ENCODE measurements at places on chromosomes 11 and 22.

DNA sequence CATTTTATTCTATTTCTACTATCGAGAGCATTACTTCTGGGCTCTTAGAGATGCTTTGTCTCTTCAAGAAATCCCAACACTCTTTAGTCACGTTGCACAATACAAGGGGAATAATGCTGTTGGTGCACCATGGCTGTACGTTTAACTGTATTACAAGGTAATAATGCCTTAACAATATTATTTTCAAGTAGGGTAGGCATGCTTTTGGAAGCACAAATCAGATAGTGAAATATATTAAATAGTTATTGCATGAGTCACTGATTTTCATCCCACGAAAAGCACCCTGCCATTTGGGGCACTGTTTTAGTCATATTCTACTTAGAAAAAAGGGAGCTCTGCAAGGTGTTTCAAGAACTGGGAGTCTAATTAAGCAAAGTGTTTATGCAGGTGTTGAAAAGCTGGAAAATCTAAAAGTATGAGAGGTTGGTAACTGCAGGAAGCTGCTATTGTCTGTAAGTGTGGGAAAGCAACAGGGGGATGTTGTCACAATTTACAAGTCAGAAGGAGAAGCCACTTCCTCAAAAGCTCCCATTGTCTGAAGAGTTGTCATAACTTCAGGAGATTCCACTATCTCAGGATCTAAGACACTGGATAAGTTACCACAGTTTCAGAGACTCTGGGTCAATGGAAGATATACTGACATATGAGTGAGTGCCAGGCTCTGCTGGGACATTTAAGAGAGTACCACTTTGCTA, 218.2 kb downstream of the JRKL start:
- DNase-seq, result no peak

DNA sequence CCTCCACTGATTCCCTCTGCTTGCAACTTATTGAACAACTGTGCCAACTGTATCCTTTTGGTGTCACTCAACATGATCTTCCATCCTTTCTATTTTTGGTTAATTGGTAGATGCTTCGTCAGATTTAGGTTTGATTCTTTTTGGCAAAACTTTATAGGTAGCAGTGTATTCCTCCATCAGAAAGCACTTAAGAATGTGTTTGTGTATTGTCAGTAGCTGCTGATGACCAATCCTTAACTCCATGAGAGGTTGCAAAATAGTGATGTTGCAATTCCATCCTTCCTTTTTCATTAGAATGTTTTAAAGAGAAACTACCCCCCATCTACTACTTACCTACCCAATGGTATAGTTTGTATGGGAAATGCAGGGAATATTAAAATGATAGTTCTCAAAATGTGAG, 22.1 kb downstream of the FAM76B start:
- no peak for DNase-seq

DNA sequence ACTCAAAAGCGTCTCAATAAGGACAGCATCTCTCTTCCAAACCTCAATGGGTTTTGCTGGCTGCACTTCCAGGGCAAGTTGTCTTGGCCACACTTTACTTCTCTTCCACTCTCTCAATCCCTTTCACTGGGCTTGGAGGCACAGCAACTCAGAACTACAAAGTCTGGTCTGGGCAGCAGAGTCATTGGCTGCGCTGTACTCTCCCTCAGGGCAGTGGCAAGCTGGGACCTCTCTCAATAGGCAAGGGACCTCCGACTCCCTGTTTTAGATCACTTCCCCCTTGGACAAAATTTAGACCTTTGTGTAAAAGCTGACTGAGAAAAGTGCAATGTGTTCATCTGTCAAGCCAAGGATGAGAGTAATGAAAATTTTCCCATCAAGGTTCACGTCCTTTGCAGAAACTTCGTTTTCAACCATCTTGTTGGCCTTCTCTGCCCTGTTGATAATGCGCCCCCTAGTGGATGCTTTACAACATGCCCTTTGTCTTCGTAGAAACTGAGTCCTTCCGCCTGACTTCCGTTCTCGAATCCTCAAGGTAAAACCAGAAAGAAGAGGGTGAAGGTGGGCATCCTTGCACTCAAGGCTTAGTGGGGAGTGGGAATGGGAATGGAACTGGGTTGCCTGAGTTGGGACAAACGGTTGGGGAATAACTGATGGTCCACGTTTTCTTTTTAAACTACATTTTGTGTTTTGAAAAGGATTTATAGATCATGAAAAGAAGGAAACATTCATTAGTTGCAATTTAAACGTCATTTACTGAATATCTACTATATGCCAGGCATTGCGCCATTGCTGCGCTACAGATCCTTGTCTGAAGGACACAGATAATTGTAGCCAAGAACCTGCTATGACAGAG, 99.1 kb downstream of the CD44 start:
- DNase-seq, result no peak

DNA sequence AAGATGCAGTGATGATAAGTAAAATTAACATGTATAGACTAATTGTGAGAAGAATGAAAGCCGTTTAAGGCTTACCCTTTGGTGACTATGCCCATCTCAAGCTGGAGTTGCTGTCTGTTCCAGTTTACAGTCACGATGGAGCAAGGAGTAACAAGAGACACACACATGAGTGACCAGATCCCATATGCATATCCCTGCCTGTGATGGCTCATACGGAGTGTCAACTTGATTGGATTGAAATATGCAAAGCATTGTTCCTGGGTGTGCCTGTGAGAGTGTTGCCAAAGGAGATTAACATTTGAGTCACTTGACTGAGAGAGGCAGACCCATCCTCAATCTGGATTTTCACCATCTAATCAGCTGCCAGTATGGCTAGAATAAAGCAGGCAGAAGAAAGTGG, 786.8 kb downstream of the FAM181B start:
- DNase-seq, result no peak

- no peak for DNase-seq
Measured at GRCh38 chr11:101305496-101305895, 175.9 kb upstream of the PGR start.

DNA sequence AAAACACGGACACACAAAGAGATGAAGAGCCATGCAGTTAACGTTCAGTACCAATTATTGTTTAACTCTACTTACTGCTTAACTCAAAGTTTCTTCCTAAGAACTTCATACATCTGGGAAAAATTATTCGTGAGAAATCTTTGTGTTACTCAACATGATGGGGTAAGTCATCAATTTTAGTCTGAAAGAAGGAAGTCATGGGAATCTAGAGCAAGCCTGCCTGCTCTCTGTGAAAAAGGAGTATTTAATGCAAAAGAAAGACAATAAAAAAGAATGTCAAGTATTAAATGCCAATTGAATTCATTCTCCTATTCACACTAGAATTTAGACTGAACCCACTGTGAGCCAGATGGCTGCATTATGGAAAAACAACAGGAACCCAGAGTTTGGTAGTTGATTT, 16.0 kb downstream of the TMEM123 start:
- no peak for DNase-seq

GRCh38 chr22:49170053-49170452, 657.6 kb downstream of the BRD1 start:
- no peak for DNase-seq

DNA sequence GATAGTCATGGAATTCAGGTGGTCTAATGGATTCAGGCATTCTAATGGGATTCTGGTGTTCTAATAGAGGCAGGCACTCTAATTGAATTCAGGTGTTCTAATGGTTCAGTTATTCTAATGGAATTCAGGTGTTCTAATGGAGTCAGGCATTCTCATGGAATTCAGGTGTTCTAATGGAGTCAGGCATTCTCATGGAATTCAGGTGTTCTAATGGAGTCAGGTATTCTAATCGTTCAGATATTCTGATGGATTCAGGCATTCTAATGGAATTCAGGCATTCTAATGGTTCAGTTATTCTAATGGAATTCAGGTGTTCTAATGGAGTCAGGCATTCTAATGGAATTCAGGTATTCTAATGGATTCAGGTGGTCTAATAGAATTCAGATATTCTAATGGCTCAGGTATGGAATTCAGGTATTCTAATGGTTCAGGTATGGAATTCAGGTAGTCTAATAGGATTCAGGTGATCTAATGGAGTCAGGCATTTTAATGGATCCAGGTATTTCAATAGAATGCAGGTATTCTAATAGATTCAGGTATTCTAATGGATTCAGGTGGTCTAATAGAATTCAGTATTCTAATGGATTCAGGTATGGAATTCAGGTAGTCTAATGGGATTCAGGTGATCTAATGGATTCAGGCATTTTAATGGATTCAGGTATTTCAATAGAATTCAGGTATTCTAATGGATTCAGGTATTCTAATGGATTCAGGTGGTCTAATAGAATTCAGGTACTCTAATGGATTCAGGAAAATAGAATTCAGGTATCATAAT, 22.0 kb upstream of the PHF21B start:
- DNase-seq, result no peak

DNA sequence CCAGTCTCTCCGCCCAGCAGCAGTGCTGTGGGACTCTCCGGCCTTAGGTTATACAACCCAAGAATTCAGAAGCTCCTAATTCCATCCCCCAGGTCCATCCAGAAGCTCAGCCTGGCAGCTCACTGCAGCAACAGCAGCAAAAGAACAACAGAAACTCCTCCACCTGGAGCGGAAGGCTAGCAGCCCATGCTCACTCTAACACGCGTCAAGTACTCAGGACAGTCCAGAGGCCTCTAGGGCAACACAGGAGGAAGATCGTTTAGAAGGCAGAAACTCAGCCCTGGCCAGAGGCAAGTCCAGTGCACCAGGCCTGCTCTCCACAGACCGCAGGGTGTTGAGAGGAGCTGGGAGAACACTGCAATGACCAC, 17.1 kb downstream of the PLA2G6 start:
- no peak for DNase-seq

GRCh38 chr22:41661088-41661487, 27.6 kb downstream of the SNU13 start:
- DNase-seq, result no peak

- no peak for DNase-seq
Measured at GRCh38 chr11:1702506-1702905, 5.5 kb downstream of the KRTAP5-6 start.

DNA sequence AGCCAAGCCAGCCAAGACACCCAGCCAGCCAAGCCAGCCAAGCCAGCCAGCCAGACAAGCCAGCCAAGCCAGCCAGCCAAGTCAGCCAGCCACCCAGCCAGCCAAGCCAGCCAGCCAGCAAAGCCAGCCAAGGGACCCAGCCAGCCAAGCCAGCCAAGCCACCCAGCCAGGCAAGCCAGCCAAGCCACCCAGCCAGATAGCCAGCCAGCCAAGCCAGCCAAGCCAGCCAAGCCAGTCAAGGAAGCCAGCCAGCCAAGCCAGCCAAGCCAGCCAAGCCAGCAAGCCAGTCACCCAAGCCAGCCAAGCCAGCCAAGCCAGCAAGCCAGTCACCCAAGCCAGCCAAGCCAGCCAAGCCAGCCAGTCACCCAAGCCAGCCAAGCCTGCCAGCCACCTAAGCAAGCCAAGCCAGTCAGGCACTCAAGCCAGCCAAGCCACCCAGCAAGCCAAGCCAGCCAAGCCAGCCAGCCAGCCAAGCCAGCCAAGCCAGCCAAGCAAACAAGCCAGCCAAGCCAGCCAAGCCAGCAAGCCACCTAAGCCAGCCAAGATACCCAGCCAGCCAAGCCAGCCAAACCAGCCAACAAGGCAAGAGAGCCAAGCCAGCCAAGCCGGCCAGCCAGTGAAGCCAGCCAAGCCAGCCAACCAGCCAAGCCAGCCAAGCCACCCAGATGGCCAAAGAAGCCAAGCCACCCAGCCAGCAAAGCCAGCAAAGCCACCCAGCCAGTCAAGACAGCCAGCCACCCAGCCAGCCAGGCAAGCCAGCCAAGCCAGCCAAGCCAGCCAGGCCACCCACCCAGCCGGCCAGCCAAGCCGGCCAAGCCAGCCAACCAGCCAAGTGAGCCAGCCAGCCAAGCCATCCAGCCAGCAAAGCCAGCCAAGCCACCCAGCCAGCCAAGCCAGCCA, 33.3 kb downstream of the CCT8L2 start:
- DNase-seq, result no peak

All from T-helper 9 cell (primary cell).